PC-9 (cell line): ENCODE measurements at places on chromosomes 6 and 20. TPM values are rescaled to one million over a fixed set of nuclear protein-coding genes. Genes with fewer than 3 reads are reported as not detected.

Gene BEND6
- 4.1 and 5.7 TPM in 2 replicates for total RNA-seq

Gene CGA
- total RNA-seq, result not detected in 2 replicates

Gene SULF2
- 439 and 495 TPM in 2 replicates for total RNA-seq

Gene BMP6
- total RNA-seq, result not detected in 2 replicates

Gene CLIC5
- 2.0 and 2.1 TPM in 2 replicates for total RNA-seq

Gene ZBTB9
- 7.9 and 8.4 TPM in 2 replicates for total RNA-seq

Gene TNF
- not detected in 2 replicates for total RNA-seq

DNA sequence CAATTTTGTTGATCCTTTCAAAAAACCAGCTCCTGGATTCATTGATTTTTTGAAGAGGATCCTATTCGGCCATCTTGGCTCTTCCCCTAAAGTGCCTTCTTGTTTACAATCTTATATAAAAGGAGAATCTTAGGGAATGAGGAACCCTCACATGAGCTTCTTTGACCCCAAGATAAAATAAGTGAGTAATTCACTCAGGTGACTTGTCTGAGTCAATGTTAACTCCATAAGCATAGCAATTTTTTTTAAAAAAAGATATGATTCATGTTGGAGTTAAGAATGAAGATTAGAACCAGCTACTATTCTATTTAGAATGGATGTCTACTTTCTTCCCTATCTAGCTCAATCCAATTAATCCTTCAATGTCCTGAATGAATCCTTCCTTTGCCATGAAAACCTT, 21.0 kb downstream of the WASF1 start:
- H3K36me3 ChIP-seq, result no peaks in the 10 kb centered on the region
- H3K4me3 ChIP-seq, result no peak overlapping the region
- no peak overlapping the region for H3K27ac ChIP-seq

DNA sequence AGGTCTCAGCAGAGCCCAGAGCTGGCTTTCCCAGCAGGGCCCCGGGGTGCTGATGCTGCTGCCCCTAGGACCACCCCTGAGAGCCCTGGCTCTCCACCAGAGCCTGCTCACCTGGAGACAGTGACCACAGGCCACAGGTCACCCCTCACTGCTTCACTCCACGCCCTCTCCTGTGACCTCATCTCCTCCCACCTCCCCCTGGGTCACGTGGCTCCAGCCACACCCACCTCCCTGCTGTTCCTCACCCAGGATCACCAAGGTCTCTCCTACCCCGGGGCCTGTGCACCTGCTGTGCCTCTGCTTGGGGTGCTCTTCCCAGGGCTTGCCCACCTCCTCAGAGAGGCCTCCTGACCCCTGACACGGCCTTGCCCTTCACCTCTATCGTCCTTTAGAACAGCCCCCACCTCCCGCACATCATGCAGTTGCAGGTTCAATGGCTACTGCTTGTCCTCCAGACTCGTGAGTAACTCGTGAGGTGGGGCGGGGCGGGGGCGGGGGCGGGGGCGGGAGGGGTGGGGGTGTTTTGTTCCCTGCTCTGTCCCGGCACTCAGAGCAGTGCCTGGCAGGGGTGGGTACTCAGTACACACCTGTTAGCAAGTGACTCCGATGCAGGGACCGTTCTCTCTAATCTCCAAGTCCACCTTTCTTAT, 468.0 kb downstream of the PREX1 start:
- H3K27ac ChIP-seq, result no peak overlapping the region
- no peaks in the 10 kb centered on the region for H3K36me3 ChIP-seq
- DNase-seq, result no peak
- H3K4me3 ChIP-seq, result no peak overlapping the region

DNA sequence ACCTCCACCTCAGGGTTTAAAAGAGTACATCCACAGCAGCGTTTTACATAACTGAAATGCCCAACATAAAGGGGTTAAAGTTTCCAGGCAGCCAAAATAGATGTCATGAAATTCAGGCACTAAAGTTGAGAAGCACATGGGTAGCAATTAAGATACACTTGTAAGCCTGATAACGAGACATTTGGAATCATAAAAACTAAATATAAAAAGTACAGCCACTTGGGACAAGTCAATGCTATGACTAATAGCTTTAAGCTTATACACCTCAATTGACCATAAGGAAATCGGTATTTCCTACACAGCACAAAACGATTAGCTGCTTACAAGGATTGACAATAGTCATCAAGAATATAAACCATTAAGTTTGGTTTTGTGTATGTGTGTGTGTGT, 11.8 kb downstream of the LOC128125822 start:
- H3K4me3 ChIP-seq, result no peak overlapping the region
- DNase-seq, result no peak
- no peak overlapping the region for H3K27ac ChIP-seq

DNA sequence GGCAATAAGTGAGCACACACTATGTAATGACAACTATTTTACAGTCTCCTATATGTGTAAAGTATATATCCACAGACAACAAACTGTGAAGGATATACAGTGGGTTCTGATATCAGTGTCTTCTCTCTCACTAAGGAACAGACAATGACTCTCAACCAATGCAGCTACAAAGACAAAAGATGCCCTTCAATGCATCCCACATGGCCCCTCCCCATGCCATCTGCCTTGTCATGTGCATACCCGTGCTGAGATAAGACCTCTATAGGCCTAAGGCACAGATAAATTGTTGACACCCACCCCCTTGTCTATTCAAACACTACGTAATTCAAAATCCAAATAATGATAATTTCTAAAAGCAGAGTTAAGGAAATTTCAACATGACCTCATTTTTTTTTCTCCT, 1123.5 kb upstream of the MAP3K7 start:
- H3K27me3 ChIP-seq, result no peaks in the 10 kb centered on the region
- H3K27ac ChIP-seq, result no peak overlapping the region
- no peaks in the 10 kb centered on the region for H3K36me3 ChIP-seq
- no peak for DNase-seq
- H3K4me1 ChIP-seq, result peaks cover 19% of the 10 kb centered on the region

DNA sequence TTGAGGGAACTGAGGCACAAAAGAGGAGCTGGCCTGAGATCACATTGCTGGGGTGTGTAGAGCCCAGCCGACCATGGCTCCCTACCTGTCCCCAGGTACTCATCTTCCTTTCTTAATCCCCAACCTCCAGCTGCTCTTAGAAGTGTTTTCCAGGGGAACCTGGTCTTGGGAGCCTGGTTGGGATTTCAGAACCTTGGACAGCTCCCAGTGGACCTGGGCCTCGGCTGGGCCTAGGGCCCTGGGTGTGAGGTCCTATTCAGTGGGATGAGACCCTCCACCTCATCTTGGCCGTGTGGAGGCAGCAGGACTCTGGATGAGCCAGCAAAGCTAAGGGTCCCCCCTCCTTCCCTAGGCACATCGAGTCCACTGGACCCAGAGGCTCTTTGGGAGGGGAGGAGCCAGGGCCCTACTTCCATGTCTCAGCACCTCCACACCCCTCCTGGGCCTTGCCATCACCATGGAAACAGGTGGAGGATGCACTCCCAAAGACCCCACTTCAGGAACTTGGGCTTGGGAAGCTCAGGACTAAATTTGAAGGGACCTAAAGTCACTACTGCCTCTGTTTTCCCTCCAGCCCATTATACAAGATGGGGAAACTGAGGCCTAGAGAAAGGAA, 38.5 kb downstream of the DLGAP4 start:
- no peak for DNase-seq
- H3K27me3 ChIP-seq, result no peaks in the 10 kb centered on the region
- no peak overlapping the region for H3K4me3 ChIP-seq

DNA sequence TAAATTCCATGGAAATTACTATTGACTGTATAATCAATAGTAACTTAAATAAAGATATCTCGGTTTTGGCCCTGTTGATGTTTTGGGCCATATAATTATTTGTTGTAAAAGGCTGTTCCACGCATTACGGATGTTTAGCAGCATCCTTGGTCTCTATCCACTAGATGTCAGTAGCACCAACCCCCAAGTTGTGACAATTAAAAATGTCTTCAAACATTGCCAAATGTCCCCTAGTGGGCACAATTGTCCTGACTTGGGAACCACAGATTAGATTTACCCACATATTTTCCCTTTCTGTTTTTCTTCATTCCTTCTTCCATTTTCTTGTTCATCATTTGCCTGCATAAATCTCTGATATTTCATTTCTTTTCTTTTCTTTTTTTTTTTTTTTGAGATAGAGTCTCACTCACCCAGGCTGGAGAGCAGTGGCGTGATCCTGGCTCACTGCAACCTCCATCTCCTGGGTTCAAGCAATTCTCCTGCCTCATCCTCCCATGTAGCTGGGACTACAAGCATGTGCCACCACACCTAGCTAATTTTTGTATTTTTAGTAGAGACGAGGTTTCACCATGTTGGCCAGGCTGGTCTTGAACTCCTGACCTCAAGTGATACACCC, 13.6 kb upstream of the WFDC8 start:
- no peak overlapping the region for H3K27ac ChIP-seq
- H3K36me3 ChIP-seq, result no peaks in the 10 kb centered on the region
- H3K4me1 ChIP-seq, result no peaks in the 10 kb centered on the region
- peaks cover 7% of the 10 kb centered on the region; the same call in 1 of the 2 replicates for H3K27me3 ChIP-seq
- H3K4me3 ChIP-seq, result no peak overlapping the region

DNA sequence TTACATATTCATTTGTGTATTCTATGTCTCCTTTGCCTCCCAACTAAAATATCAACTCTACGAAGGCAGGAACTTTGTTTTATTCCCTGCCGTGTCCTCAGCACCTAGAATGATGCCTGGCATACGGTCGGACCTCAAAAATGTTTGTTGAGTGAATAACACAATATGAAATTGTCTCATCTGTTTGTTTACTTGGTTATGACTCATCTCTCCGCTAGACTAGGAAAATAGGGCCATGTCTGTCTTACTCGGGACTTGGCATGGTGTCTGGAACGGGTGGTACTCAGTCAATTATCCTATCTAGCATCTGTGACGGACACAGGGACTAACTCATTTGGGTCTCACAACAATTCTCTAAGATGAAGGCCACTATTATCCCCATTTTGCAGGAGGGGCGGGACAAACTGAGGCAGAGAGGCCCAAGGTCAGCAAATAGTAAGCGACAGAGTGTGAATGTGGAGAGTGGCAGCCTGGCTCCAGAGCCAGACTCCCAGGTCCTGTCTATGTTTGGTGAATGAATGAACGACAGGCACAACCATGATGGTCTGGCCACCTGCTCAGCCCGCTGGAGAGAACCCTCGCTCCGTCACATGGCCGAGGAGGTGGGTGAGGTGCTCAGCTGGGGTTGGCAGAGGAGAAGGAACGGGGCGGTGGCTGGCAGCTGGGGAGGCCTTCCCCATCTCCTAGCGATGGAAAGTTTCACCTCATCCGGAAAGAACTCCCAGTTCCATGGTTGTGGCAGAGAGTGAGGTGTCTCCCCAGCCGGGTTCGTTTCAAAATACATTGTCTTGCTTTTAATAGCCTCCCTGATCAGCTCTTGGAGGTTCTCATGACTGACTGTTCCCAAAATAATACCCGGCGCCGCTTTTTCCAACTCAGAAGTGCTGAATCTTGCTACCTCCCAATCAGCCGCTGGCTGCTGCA, 27.6 kb upstream of the NFATC2 start:
- no peaks in the 10 kb centered on the region for H3K36me3 ChIP-seq
- DNase-seq, result no peak
- peaks cover 7% of the 10 kb centered on the region for H3K4me1 ChIP-seq
- H3K27me3 ChIP-seq, result 0 out of 2 replicates have a peak, but pooled peaks cover 25% of the 10 kb centered on the region
- no peak overlapping the region for H3K27ac ChIP-seq

DNA sequence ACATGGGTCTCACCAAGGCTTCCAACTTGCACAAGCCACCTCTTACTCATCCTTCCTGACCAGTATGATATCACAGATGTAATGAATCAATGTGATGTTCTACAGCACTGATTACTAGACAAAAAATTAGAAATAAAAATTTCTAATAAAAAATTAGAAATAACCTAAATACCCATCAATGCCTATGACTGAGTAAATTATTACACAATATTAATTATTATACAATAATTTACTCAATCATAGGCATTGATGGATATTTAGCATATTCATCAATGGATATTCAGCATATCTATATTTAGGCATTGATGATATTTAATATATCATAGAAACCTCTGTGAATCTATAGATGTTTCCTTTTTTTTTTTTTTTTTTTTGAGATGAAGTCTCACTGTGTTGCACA, 43.2 kb upstream of the MBOAT1 start:
- H3K4me1 ChIP-seq, result no peaks in the 10 kb centered on the region
- H3K27me3 ChIP-seq, result no peaks in the 10 kb centered on the region
- no peak overlapping the region for H3K4me3 ChIP-seq
- no peaks in the 10 kb centered on the region for H3K36me3 ChIP-seq

DNA sequence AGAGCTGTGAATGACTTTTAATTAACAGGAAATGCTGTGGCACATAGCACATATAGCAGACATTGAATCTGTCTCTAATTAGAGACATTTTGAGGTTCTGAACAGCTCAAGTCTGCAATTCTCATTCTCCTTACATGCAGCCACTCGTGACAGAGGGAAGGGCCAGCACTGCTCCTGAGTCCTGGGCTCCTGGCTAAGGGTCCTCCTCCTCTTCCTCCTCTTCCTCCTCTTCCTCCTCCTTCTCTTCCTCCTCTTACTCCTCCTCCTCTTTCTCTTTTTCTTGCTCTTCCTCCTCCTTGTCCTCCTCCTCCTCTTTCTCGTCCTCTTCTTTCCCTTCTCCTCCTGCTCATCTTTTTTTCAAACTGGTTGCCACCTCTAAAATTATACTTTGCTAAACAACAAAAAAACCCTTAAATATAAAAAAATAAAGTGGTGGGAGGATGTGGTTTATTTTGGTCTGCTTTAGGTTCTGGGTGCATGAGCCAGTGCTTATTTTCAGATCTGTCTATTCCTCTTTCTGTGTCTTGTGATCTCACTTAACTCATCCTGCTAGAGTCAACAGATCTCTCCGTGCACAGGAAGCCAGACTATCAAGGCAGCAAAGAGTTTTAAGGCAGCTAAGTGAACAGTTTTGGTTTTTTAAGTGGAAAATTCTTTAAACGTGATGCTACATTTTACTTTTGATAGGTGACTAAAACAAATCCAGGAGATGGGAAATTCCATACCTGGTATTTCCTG, 159.3 kb downstream of the CD83 start:
- no peaks in the 10 kb centered on the region for H3K27me3 ChIP-seq
- no peak for DNase-seq
- H3K36me3 ChIP-seq, result no peaks in the 10 kb centered on the region
- no peak overlapping the region for H3K4me3 ChIP-seq
- no peak overlapping the region for H3K27ac ChIP-seq
- H3K4me1 ChIP-seq, result peaks cover 2% of the 10 kb centered on the region

DNA sequence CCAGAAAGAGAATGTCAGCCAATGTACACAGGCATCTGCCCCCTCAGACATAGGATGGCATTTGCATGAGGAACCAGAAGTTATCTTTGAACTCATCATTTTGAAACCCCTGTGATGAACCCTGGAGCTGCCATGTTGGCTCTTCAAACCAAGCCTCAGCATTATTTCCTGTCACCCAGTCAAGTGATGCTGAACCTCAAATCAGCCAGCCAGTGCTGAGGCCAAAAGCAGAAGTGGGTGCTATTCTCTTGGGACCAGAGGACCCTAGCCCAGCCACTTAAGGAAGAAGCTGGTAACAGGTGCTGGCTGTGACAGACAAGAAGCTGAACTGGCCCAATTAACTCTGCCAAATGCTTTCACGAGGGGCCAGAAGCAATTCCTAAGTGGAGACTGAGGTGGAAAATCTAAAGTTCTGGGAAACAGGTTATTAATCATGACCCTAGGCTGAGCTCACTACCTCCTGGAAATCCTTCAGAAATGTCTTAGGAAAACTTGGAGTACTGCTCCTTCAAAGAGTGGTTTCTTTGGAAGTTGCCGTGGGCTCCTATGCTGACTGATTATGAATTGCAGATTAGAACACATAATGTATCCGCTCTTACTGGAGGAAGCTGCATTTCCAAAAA, 4.0 kb downstream of the PKIG start:
- no peaks in the 10 kb centered on the region for H3K4me1 ChIP-seq
- H3K27me3 ChIP-seq, result no peaks in the 10 kb centered on the region
- H3K27ac ChIP-seq, result no peak overlapping the region
- DNase-seq, result no peak

GRCh38 chr6:4503700-4504099, 272.5 kb upstream of the CDYL start:
- H3K36me3 ChIP-seq, result no peaks in the 10 kb centered on the region
- no peak overlapping the region for H3K27ac ChIP-seq
- H3K4me1 ChIP-seq, result no peaks in the 10 kb centered on the region
- no peak for DNase-seq
